ENCODE measurements at places on chromosomes 7 and 10.

- DNase-seq: no peak
Measured at GRCh38 chr7:123216825-123217224, 17.1 kb upstream of the SLC13A1 start.

DNA sequence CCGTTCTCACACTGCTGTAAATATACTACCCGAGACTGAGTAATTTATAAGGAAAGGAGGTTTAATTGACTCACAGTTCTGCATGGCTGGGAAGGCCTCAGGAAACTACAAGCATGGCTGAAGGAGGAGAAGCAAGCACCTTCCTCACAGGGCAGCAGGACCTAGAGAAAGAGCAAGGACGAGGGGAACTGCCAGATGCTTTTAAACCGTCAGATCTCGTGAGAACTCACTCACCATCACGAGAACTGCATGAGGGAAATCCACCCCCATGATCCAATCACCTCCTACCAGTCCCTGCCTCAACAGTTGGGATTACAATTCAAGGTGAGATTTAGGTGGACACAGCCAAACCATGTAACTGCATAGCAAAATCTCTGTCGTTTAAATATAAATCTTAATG is at the start of gene EBLN1:
Gene EBLN1 (minus strand): TSS at position 174 of the 400 bp plus-strand sequence. CDS start 8,032 bp downstream, outside the sequence.
- DNase-seq: no peak

DNA sequence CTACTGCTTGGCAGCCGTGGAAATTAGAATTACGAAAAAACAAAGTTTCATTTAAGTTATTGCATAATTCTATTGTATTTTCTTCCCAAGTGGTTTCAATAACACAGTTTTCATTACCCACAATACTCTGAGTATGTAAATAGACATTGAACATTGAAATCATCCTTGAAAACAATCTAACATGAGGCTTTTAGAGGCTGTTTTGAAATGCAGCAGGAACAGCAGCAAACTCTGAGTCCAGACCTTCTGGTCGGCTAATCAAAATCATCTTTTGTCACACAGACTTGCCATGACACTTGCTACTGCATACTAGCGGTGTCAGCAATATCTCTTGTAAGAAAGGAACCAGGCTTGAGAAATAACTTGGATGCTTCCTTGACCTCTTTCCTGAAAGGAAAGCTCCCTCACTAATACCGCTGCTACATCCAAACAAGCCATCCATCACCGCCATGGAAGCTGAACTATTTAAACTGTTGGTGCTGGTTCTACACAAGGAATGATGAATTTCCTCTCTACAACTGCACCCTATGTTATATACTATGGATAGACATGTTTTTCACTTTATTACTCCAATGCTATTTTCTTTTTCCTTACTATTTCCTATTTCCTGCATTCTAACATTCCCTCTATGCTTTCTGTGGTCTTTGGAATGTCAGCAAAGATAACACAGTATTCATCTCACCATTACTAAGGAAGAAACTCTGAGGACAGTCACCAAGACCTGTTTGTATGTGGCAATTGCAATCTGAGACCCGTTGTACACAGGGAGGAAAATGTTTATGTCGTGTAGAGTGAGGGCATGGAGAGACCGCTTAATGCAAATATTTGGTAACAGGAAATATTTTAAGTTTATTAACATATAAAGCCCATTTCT is 130.8 kb downstream of the ITGA8 start:
- no peak for DNase-seq

GRCh38 chr10:77398558-77398957 is 239.1 kb downstream of the KCNMA1 start:
- no peak for DNase-seq

- no peak for DNase-seq
Measured at GRCh38 chr7:137985253-137985896, 16.5 kb downstream of the CREB3L2 start.

DNA sequence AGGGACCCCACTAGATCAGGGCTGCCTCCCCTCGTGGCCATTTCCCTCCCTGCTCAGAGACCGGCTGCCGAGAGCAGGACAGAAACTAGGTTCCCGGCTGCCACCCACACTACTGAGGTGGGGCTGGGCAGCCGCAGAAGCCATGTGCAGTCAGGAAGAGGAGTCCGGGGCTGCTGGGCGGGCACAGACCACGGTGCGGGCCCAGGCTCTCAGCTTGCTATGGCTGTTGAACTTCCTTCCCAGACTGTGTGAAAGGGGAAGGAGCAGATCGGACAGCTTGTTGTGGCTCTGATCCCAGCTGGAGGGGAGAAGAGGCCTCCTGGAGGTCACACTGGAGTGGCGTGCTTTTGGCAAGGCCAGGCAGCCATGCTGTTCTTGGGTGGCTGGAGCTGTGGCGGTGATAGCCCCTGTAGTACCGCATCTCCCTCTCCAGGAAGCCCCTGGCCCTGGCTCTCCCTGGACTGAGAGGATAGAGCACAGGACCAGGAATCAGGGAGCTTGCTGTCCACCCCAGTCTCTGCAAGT is 56.8 kb downstream of the HK1 start:
- no peak for DNase-seq

DNA sequence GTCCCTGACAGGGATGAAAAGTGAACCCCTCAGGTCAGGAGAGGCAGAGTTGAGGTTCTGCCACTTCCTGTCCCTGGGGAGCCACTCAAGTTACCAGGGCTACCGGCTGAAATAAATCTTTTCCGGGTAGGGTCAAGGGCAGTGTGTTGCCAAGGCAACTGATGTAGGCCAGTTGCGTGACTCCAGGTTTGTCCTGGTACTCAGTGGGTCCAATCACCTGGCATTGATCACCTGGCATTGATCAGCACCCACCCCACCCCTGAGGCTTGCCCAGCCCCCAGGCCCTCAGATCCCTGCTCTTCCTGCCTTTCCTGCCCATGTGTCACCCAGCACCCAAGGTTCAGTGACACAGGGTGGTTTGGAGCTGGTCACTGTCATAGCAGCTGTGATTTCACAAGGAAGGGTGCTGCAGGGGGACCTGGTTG is 5.9 kb downstream of the SAP25 start:
- no peak for DNase-seq

DNA sequence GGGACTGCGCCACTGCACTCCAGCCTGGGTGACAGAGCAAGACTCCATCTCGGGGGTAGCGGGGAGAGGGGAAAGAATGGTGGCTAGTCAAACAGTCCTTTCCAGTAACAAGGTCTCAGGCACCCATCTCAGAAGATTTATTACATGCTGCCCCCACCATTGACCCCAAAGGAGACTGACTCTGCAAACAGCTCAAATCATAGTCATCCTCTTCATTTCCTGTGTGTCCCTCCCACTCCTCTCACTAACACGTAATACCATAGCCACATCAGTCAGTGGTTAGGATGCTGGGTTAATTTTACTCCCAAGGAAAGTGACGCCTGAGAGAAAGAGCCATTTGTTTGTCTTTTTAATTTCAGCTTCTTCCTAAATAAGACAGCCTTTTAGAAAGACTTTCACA is 56.6 kb upstream of the BET1 start:
- no peak for DNase-seq

DNA sequence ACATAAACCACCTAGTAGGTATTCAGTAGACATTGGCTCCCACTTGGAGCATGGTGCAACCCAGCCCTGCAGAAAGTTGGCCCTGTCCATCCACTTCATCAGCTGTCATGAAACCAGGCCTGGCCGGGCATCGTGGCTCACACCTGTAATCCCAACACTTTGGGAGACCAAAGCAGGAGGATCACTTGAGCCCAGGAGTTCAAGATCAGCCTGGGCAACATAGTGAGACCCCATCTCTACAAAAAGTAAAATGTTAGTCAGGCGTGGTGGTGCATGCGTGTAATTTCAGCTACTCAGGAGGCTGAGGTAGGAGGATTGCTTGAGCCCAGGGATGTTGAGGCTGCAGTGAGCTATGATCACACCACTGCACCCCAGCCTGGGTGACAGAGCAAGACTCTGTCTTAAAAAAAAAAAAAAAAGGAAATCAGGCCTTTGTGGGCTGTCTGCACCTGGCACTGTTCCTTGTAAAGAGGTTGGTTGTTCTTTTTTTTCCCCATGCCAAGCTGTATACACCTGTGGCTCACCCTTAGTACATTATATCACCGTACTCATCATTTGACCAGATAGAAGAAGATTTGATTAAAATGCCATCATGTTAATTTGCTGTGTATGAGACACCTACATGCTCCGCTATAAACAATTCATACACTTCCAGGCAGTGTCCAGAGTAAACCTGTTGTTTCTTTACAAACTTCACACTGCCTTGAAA is 45.4 kb upstream of the GRID1 start:
- no peak for DNase-seq

Measured in RWPE1 (cell line).